ENCODE measurements at places on chromosomes 11 and 22.

GRCh38 chr11:48017831-48018527 lies 37.6 kb downstream of the PTPRJ start:
- no peak for DNase-seq

- DNase-seq = no peak
Observed at GRCh38 chr22:44438481-44439131, 59.4 kb downstream of the RTL6 start.

- no peak for DNase-seq
Observed at GRCh38 chr11:35981581-35981980, 37.7 kb downstream of the LDLRAD3 start.

GRCh38 chr22:31952094-31952401 lies 7.7 kb downstream of the YWHAH start:
- DNase-seq = no peak

DNA sequence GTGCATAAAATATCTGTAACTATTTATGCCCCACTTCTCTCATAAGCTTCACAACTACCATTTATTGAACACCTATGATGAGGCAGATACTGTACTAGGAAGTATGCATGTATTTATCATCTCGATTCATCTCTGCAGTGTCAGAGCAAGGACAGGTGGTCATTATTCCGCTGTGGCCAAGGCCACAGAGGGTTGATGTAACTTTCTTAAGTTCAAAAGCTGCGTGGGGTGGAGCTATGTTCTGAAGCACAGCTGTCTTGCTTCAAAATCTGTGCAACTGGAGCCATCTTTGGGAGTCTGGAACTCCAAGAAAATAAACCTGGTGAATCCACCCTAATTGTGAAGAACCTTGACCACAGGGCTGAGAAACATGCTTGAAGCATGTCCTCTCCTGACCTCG lies 60.2 kb upstream of the HMGXB4 start:
- DNase-seq = no peak

- DNase-seq = no peak
Observed at GRCh38 chr11:127888386-127888785, 699.0 kb downstream of the ETS1 start.

DNA sequence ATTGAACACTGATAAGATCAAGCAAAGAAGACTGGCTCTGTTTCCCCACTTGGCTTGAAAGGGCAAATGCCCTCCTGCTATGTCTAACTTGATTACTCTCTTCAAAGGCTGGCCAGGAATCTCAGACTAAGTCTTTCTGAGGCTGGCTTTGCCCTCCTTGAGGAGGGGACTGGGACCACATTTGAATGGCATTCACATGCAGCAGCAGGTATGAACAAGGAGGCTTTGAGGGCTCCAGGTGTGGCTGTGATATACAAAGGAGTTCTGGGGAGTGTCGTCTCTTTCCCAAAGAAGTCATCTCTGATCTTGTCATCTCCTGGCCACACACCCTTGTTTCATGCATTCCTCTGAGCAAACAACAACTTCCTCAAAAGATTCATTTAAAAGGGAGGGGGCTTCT lies 130.8 kb downstream of the ARL14EP start:
- DNase-seq = no peak

- no peak for DNase-seq
Observed at GRCh38 chr11:65390996-65391395, 4.6 kb downstream of the FRMD8 start.

DNA sequence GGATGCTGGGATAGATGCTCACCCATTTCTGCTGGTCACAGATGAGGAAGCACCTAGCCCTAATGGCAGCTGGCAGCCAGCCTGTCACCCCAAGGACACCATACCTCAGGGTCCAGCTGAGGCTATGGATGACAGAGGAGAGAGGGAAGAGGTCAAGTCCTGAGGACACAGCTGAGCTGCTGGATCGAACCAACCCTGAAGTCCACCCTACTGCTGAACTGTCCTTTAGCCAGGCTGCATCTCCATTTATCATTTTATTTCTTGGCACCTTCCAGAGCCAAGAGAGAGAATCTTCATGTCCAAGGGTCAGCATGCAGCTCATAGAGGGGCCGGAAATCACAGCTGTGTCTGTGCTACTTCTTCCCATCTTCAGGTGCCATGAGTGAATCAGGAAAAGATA lies 30.9 kb downstream of the RPS6KA4 start:
- no peak for DNase-seq

- peak; percentile 41 for DNase-seq
Observed at GRCh38 chr11:114036147-114036811, 23.2 kb upstream of the ZBTB16 start.

DNA sequence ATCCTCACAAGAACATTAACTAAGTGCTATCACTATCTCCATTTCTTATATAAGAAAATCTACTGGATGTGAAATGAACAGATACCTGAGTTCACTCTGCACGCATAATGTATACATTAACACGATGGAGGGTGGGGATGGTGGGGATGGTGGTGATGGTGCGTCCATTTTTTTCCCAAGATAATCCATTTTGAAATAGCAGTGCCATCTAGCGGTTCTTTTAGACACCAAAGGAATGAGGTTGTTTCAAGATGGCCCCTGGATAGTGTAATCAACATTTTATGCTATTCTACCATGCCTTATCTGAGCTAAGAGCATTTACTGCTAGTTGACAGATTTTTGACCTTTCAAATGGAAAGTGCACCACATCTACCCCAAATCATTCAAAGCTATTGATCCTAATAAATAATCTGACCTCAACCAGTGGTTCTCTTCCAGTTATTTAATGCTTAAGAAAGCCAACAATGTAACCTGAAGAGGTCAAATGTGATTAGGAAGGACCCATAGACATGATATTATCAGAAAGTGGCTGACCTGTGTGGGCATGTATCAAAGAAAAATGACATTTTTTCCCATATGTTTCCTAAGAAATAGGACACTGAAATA lies 714.7 kb upstream of the TENM4 start:
- no peak for DNase-seq

- no peak for DNase-seq
Observed at GRCh38 chr11:69650081-69650831, 9.3 kb downstream of the CCND1 start.

Data from stimulated activated naive CD4-positive, alpha-beta T cell treated with Interleukin-2 at 50 U/mL for 16 hours (primary cell).